ENCODE measurements at places on chromosomes 12 and 14.

GRCh38 chr12:30679241-30679640 is 16.4 kb downstream of the IPO8 start:
- no peak for DNase-seq
- H3K4me1 ChIP-seq, result no peaks in the 10 kb centered on the region
- H3K27me3 ChIP-seq, result no peaks in the 10 kb centered on the region
- H3K4me3 ChIP-seq, result no peak overlapping the region
- no peak overlapping the region for H3K27ac ChIP-seq
- H3K36me3 ChIP-seq, result peaks cover 24% of the 10 kb centered on the region

GRCh38 chr14:94395888-94396574 is 7.6 kb upstream of the SERPINA1 start:
- peaks cover 24% of the 10 kb centered on the region for H3K4me1 ChIP-seq
- no peak overlapping the region for H3K27ac ChIP-seq
- H3K4me3 ChIP-seq, result no peak overlapping the region

DNA sequence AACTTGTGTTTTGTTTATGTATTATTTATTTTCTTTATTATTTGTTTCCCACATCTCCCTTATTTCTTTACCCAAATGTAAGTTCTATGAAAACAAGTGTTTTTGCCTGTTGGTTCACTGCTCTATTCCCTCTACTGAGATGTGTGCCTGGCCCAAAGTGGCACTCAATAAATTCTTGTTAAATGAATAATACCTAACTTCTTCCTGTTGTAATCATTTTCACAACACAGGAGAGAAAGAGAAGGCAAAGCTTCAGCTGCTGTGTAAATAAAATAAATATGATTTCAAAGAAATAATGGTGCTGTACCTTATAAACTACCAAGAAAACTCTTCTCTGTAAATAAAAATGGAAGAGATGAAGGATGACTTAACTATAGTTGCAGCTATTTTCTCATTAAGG is 116.2 kb downstream of the TRHDE start:
- H3K27me3 ChIP-seq, result no peaks in the 10 kb centered on the region
- H3K36me3 ChIP-seq, result no peaks in the 10 kb centered on the region
- no peak overlapping the region for H3K27ac ChIP-seq
- H3K4me3 ChIP-seq, result no peak overlapping the region

DNA sequence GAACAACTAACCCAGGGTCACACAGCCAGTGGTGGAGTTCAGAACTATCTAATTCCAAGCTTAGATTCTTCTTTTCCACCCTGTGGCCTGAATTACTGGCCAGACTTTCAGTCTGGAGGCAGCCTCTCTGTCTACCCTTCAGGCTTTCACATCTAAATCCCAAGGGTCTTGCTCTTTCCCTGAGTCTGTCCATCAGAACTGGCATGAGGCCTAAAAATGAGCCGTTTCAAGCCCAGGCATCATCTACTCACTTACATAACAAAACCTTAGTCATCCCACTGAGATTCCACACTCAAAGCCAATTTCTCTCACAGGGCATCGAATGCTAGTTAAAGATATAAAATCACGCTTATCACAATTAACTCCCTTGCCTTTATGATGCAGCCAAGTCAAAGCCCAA is 1.3 kb upstream of the PTGDR start:
- DNase-seq, result no peak
- no peaks in the 10 kb centered on the region for H3K27me3 ChIP-seq
- no peaks in the 10 kb centered on the region for H3K36me3 ChIP-seq
- H3K4me1 ChIP-seq, result no peaks in the 10 kb centered on the region

DNA sequence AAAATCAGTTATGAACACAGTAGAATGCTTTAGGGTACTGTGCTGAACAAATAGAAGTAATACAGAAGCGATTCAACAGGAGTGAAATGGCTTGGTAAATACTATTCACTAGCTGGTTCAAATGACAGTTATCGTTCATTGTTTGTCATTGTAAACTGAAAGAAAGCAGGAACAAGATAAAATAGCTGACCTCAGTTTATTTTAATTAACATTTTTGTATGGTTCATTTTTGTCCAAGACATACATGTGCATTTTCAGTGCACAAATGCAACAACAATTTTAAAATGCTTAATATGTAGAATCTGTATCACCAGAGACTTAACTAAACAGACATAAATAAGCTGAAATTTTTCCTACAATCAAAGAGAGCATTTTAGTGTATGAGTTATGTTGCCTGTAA is 49.9 kb downstream of the ALX1 start:
- no peak for DNase-seq
- H3K27ac ChIP-seq, result no peak overlapping the region
- no peaks in the 10 kb centered on the region for H3K4me1 ChIP-seq
- no peaks in the 10 kb centered on the region for H3K27me3 ChIP-seq
- H3K36me3 ChIP-seq, result no peaks in the 10 kb centered on the region
- no peak overlapping the region for H3K4me3 ChIP-seq

- no peak overlapping the region for H3K4me3 ChIP-seq
- no peaks in the 10 kb centered on the region for H3K4me1 ChIP-seq
- H3K36me3 ChIP-seq, result no peaks in the 10 kb centered on the region
- no peaks in the 10 kb centered on the region for H3K27me3 ChIP-seq
- DNase-seq, result no peak
Observed at GRCh38 chr12:1885082-1885596, 33.3 kb downstream of the CACNA2D4 start.

DNA sequence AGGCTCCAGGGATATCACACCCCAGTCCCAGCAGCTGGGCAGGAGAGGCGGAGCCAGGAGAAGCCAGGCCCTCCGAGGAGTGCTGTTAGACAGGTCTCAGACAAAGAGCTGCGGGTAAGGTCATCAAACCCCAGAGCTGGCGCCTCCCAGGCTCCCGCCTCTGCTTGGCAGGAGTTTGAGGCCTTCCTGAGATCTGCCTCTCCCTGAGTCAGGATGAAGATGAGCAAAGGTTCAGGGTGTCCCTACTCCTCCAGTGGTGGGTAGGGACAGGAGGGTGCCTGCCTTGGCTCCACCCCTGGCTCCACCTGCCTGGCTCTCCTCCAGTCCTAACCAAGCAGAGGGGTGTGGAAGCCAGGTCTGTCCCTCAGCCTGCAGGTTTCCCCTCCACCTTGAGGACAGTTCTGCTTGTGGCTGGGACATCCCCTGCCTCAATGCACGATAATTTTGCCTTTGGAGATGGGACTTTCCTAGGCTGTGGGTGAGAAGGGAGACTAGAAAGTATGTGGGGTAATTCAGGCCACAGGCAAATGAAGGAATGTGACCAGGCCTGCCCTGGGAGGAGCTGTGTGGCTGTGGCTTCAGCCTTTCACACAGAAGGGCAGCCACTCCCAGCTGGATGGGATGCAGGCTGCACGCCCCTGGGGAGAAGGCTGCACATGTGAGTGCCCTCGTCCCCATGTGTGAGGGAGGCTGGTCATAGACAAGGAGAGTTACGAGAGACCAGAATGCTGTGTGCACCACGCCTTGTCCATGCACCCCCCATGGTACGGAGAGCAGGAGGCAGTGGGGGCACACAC is 2.2 kb downstream of the PLEKHG6 start:
- no peaks in the 10 kb centered on the region for H3K27me3 ChIP-seq
- H3K27ac ChIP-seq, result peak overlapping the region; percentile 15
- H3K4me1 ChIP-seq, result peaks cover 39% of the 10 kb centered on the region
- no peaks in the 10 kb centered on the region for H3K36me3 ChIP-seq

GRCh38 chr14:55417955-55418354 is 6.3 kb upstream of the ATG14 start:
- no peaks in the 10 kb centered on the region for H3K4me1 ChIP-seq
- DNase-seq, result no peak
- H3K27ac ChIP-seq, result no peak overlapping the region
- H3K36me3 ChIP-seq, result no peaks in the 10 kb centered on the region

- H3K36me3 ChIP-seq, result no peaks in the 10 kb centered on the region
- no peak overlapping the region for H3K27ac ChIP-seq
- no peak for DNase-seq
- no peaks in the 10 kb centered on the region for H3K4me1 ChIP-seq
- no peak overlapping the region for H3K4me3 ChIP-seq
- H3K27me3 ChIP-seq, result no peaks in the 10 kb centered on the region
Observed at GRCh38 chr12:68794653-68795251, 13.2 kb upstream of the MDM2 start.

DNA sequence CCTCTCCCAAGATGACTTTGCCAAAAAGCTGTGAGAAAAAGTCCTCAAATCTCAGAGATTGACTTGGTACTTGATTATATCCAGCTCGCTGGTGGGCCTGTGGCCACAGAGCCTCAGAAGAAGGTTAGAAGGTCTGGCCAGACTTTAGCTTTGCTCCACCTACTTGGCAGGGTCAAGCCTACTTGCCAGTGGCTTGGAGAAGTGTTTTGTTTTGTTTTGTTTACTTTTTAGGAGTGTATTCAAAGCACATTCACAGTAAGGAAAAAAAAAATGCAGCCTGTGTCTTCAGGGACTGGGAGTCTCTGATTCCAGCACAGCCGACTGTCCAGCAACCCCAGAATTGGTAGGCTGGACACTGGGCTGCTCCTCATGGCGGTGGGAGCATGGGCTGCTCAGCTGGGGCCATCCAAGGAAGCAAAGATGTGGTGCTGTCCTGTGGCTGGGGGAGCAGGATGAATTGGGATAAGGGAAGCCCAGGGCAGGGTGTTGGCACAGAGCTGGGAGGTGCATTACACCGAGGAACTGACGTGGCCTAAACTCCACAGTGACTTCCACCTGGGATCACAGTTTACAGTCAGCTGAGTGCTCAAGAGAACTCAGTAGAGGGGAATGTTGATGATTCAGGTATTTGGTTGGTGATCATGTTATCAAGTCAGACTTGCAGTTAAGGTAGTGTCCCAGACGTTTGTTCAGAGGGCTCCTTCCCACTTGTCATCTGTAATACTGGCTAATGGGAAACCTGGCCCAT is 73.5 kb downstream of the PPP2R5C start:
- peak; percentile 59 for DNase-seq
- no peak overlapping the region for H3K4me3 ChIP-seq
- peak overlapping the region; percentile 67 for H3K27ac ChIP-seq

DNA sequence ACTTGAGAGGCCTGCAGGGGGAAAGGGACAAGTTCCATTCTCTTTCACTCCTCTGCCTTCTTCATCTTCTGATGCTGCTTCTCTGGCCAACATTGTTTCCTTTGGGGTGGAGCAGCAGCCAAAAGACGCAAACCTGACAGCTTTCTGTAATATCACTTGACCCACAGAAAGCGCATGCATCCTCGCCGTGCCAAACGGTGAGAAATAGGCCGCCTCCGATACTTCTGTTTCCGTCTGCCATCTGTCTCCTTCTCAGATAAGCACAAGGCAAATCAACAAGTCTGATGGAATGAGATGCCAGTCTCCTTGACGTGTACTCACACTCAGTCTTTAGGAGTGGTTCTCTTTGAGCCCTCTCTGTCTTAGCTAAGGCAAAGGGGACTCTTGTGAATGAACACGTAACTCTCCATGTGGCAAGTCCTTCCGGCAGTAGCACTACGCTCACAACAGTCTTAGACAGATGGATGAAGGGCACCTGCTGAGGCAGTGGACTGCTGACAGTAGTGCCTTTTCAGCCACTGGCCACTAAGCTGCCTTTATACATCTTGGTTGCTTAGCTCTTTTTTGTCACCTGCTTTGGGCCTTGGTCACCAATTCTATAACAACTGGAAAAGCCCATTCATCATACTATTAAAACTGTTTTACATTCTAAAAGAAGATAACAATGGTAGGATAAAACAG is 214.1 kb downstream of the FBXL14 start:
- no peak for DNase-seq
- H3K4me3 ChIP-seq, result no peak overlapping the region
- no peaks in the 10 kb centered on the region for H3K4me1 ChIP-seq
- H3K36me3 ChIP-seq, result no peaks in the 10 kb centered on the region
- no peaks in the 10 kb centered on the region for H3K27me3 ChIP-seq
- no peak overlapping the region for H3K27ac ChIP-seq

DNA sequence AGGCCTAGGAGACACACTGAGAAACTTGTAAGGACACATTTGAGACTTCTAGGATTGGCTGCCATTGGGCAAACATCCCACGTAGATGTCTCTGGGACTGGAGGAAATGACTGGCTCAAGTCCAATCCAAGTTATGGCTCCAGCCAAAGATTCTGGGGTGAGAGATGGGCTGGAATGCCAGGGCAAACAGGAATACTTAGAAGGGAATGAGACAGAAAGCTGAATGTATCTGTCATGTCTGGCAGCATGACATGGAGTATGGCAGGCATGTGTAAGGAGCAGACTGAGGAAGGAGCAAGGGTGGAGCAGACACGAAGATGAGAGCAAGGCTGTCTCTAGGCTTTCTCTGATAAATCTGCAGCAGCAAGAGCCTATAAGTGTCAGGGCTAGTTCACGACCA is 209.2 kb downstream of the PHLDA1 start:
- DNase-seq, result no peak
- no peak overlapping the region for H3K4me3 ChIP-seq
- no peaks in the 10 kb centered on the region for H3K36me3 ChIP-seq
- no peak overlapping the region for H3K27ac ChIP-seq
- H3K27me3 ChIP-seq, result no peaks in the 10 kb centered on the region
- H3K4me1 ChIP-seq, result peaks cover 10% of the 10 kb centered on the region

- no peaks in the 10 kb centered on the region for H3K27me3 ChIP-seq
- H3K4me3 ChIP-seq, result no peak overlapping the region
- no peaks in the 10 kb centered on the region for H3K36me3 ChIP-seq
Observed at GRCh38 chr12:52740584-52740983, 36.6 kb downstream of the KRT76 start.

GRCh38 chr12:57965766-57966165 is 24.4 kb downstream of the ATP23 start:
- no peaks in the 10 kb centered on the region for H3K4me1 ChIP-seq
- DNase-seq, result no peak
- no peaks in the 10 kb centered on the region for H3K27me3 ChIP-seq
- no peak overlapping the region for H3K27ac ChIP-seq
- no peak overlapping the region for H3K4me3 ChIP-seq

- H3K4me1 ChIP-seq, result no peaks in the 10 kb centered on the region
- no peak overlapping the region for H3K27ac ChIP-seq
- no peak overlapping the region for H3K4me3 ChIP-seq
- no peaks in the 10 kb centered on the region for H3K27me3 ChIP-seq
- no peak for DNase-seq
- H3K36me3 ChIP-seq, result peaks cover 27% of the 10 kb centered on the region
Observed at GRCh38 chr14:88614218-88614907, 51.5 kb downstream of the ZC3H14 start.

DNA sequence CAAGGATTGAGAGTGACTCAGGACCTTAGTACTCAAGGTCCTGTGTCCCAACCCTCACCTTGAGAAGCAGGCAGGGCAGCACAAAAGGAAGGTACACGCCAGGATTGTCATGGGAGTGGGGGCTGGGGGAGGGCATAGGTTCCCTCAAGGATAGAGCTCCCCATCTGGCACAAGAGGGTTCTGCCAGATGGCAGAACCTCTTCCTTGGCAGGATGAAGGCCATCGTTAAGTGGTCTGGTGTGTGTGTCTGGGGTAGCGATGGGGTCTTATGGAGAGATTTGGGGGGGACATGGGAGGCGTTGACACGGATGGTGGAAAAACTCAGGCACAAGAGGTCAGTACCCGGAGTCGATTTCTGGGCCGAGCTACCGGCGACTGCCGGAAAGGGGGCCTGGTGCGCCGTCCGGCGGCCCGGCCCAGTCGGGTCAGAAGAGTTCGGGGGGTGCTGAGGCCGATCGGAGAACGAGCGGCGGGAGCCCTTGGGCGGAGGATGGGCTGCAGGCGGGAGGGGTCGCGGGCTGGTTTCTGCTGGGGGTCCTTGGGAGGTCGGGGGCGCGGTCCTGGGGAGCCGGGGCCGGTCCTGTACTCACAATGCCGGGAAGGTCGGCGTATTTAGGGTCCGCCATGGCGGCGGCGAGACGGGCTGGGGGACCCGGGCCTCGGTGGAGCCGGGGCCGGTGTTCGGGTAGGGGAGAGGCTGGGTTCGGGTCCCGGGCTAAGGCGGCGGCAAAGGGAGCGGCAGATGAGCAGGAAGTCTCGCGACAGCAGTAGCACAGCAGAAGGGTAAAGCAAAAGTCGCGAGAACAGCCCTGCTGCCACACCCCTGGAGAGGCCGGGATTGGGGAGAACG is at the start of gene DCTN2:
DCTN2 (minus strand) TSS at position 755 of the 850 bp plus-strand sequence; CDS start at position 626, 129 bp downstream.
- peak within 1 kb of the TSS; percentile 68 for H3K27ac ChIP-seq
- no peaks in the 10 kb centered on the region for H3K36me3 ChIP-seq
- peak; percentile 96 for DNase-seq
- peaks cover 23% of the 10 kb centered on the region for H3K4me1 ChIP-seq
- peak within 1 kb of the TSS; percentile 59 for H3K4me3 ChIP-seq
